ENCODE measurements at places on chromosomes 12 and 14.
A peak's percentile ranks its signal among the peaks of the same experiment; 100 is the strongest.

DNA sequence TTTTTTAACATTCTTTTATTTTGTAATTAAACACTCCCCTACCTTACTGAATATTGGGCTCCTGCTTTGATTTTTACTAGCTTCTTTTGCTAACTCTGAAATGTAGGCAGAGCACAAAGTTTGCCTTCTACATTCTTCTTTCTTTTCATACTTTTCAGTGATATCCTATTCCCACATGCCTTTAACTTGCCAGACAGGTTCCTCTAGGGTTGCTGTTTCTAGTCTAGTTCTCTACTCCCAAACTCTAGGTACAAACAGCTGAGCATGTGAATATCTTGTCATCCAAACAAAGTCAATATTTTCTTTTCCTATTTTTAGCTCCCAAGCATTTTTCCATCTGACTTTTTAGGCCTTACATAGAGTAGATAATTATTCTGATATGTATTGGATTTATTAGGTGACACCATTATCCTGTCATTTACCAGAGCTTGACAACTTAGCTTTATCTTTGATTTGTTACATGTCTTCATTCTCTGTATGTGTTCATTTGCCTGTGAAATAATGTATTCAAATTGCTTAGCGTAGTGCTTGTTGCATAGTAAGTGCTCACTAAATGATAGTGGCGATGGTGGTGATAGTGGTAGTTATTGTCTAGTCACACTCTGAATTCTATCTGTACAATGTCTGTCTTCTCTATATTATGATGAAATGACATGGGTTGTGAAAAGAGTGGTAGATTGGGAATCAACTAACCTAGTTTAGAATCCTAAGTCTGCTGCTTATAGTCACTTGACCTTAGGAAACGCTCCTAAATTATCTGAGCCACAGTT lies 73.6 kb upstream of the DNM1L start:
- H3K27me3 ChIP-seq = no peaks in the 10 kb centered on the region
- peaks cover 96% of the 10 kb centered on the region for H3K36me3 ChIP-seq
- DNase-seq = no peak

- H3K36me3 ChIP-seq = no peaks in the 10 kb centered on the region
- no peak overlapping the region for H3K4me3 ChIP-seq
- no peaks in the 10 kb centered on the region for H3K4me1 ChIP-seq
- H3K27me3 ChIP-seq = no peaks in the 10 kb centered on the region
- no peak for DNase-seq
- no peak overlapping the region for H3K27ac ChIP-seq
Observed at GRCh38 chr14:79656056-79656455, 555.2 kb downstream of the DIO2 start.

DNA sequence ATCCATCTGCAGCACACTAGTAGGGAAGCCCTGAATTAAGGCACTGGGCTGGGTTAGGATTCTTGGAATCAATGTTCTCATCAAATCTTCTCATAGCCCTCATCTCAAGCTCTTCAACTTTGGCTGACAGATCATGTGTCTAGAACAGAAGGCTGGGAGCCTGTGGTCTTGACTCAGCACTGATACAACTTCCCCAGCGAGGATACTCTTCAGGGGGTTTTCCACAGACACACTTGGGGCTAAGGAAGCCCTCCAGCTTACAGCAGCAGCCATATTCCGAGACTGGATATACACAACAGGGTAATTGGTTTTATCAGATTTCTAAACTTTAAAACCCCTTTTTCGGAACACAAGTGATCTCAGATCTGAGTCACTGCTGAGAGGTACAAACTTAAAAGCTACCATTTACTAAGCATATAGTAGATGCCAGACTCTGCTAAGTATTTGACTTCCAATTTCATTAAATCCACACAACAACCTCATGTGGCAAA lies 3.5 kb downstream of the FMNL3 start:
- H3K36me3 ChIP-seq = no peaks in the 10 kb centered on the region
- DNase-seq = no peak
- peaks cover 5% of the 10 kb centered on the region for H3K27me3 ChIP-seq
- no peak overlapping the region for H3K4me3 ChIP-seq
- H3K27ac ChIP-seq = no peak overlapping the region

- H3K4me1 ChIP-seq = no peaks in the 10 kb centered on the region
- no peaks in the 10 kb centered on the region for H3K36me3 ChIP-seq
- DNase-seq = no peak
- no peak overlapping the region for H3K4me3 ChIP-seq
Observed at GRCh38 chr12:127531542-127531941, 735.4 kb upstream of the TMEM132C start.

GRCh38 chr12:66191547-66192126 lies 2.6 kb downstream of the IRAK3 start:
- peaks cover 57% of the 10 kb centered on the region for H3K27me3 ChIP-seq
- H3K36me3 ChIP-seq = no peaks in the 10 kb centered on the region
- H3K4me1 ChIP-seq = no peaks in the 10 kb centered on the region
- no peak overlapping the region for H3K4me3 ChIP-seq

GRCh38 chr14:49770212-49770817 lies 2.4 kb downstream of the KLHDC2 start:
- H3K27me3 ChIP-seq = no peaks in the 10 kb centered on the region
- DNase-seq = no peak
- H3K36me3 ChIP-seq = peaks cover 38% of the 10 kb centered on the region

DNA sequence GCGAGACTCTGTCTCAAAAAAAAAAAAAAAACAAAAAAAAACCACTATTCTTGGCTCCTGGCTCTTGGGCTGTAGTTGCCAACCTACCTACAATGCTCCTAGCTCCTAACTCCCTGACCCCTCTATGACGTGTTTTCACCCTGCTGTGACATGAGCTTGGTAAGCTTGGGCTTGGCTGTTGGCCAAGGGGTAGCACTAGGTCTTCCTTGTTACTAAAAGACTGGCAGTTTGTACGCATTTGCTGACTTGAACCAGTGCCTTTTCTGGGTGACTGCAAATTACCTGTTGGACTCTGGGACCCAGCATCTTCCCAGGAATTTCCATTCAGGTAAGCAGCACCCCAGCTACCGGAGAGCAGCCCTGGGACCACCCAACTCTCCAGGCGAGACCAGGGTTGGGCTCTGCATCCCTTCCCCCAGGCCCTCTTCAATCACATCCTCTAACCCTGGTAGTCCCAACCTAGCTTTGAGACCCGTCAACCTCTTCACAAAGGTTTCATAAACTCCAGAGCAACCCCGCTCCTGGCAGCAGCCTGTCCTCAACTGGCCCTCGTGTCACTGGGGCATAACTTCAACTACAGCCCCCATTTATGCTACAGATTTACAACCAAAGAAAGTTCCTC lies 8.3 kb downstream of the CDK2AP1 start:
- H3K4me3 ChIP-seq = peak overlapping the region; percentile 12
- H3K27me3 ChIP-seq = no peaks in the 10 kb centered on the region
- H3K27ac ChIP-seq = no peak overlapping the region
- peaks cover 95% of the 10 kb centered on the region for H3K36me3 ChIP-seq

All from neuronal stem cell (in vitro differentiated cells).